Body of pancreas (tissue), 4 donors: ENCODE measurements at places on chromosomes 6 and 20. TPM values are rescaled to one million over a fixed set of nuclear protein-coding genes. Genes with fewer than 3 reads are reported as not detected.

OLIG3 gene
- not detected for total RNA-seq

GRCh38 chr20:62030834-62031434 is 34.7 kb downstream of the TAF4 start:
- peaks cover 51% of the 10 kb centered on the region for H3K4me1 ChIP-seq
- no peak overlapping the region for H3K27ac ChIP-seq
- no peaks in the 10 kb centered on the region for H3K27me3 ChIP-seq
- no peak for DNase-seq
- no peaks in the 10 kb centered on the region for H3K36me3 ChIP-seq

DNA sequence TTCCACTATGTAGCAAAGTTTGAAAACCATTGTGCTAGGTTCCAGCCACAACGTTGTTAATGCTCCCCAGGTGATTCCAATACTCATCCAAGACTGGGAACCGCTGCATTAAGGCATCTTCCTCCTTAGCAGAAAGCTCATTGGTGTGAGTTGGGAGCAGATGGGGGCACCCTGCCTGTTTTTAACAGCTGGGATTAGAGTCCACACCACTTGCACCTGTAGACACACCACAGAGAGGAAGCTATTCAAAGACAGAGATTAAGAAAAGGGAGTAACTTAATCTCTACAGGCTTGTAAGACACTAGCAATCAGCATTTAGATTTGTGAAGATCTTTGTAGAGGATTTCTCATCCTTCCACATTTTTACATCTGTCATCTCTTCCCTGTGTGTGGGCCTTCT is 333.9 kb upstream of the SOX4 start:
- no peaks in the 10 kb centered on the region for H3K4me1 ChIP-seq
- DNase-seq: no peak
- H3K27me3 ChIP-seq: no peaks in the 10 kb centered on the region
- H3K4me3 ChIP-seq: no peak overlapping the region

GRCh38 chr6:137816133-137816579 is 50.9 kb upstream of the TNFAIP3 start:
- H3K27me3 ChIP-seq: no peaks in the 10 kb centered on the region
- H3K4me3 ChIP-seq: no peak overlapping the region
- no peaks in the 10 kb centered on the region for H3K36me3 ChIP-seq
- peak; percentile 20 for DNase-seq
- no peak overlapping the region for H3K27ac ChIP-seq
- H3K4me1 ChIP-seq: peaks cover 3% of the 10 kb centered on the region

GRCh38 chr6:163741743-163742363 is 327.3 kb downstream of the QKI start:
- DNase-seq: no peak
- H3K36me3 ChIP-seq: no peaks in the 10 kb centered on the region
- H3K27me3 ChIP-seq: no peaks in the 10 kb centered on the region

DNA sequence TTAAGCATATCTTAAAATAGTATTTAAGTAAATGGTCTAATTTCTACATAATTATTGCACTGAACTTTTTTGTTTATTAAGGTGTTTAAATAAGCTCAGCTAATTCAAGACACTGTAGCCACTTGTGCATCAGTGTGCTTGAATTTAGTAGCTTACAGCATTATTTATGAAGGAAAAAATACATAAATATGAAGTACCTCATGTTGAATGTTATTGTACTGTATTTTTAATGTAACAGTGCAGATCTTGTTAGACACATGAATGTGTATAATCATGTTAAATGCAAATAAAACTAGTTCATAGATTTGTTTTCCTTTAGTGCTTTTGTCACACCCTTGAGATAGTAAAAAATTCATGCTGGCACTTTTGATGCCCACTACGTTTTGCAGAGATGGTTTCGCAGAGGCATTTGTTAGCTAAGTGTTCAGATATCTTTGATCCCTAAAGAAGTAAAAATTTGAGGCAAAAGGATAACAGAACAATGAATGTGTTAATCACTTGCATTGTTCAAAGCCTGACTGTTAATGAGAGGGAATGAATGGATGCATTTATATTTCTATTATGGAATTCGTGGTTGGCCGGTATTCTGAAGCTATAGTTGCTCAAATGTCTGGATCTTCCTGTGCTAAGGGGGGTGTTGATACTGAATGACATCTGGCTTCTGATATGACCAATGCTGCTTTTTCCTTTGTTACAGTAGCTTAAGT is 8.8 kb downstream of the BTBD3 start:
- DNase-seq: no peak
- no peak overlapping the region for H3K4me3 ChIP-seq
- H3K27me3 ChIP-seq: no peaks in the 10 kb centered on the region
- H3K4me1 ChIP-seq: peaks cover 5% of the 10 kb centered on the region
- no peak overlapping the region for H3K27ac ChIP-seq

ECT2L gene
- not detected for total RNA-seq

GRCh38 chr6:110682460-110682853 is 132.8 kb downstream of the CDK19 start:
- DNase-seq: peak; percentile 68
- H3K36me3 ChIP-seq: no peaks in the 10 kb centered on the region
- H3K4me3 ChIP-seq: no peak overlapping the region
- H3K4me1 ChIP-seq: peaks cover 10% of the 10 kb centered on the region
- H3K27me3 ChIP-seq: no peaks in the 10 kb centered on the region

GRCh38 chr20:58818586-58819285 is 32.0 kb downstream of the GNAS-AS1 start:
- no peaks in the 10 kb centered on the region for H3K4me1 ChIP-seq
- no peaks in the 10 kb centered on the region for H3K27me3 ChIP-seq
- H3K27ac ChIP-seq: no peak overlapping the region
- H3K4me3 ChIP-seq: no peak overlapping the region
- DNase-seq: no peak
- no peaks in the 10 kb centered on the region for H3K36me3 ChIP-seq

GRCh38 chr6:3913077-3913957 is 64.1 kb downstream of the FAM50B start:
- peak overlapping the region; percentile 95 for H3K27ac ChIP-seq
- H3K4me3 ChIP-seq: no peak overlapping the region
- H3K27me3 ChIP-seq: no peaks in the 10 kb centered on the region

KCNK17 gene
- total RNA-seq: 2.3 TPM

KIF13A gene
- total RNA-seq: 17.1 TPM

DNA sequence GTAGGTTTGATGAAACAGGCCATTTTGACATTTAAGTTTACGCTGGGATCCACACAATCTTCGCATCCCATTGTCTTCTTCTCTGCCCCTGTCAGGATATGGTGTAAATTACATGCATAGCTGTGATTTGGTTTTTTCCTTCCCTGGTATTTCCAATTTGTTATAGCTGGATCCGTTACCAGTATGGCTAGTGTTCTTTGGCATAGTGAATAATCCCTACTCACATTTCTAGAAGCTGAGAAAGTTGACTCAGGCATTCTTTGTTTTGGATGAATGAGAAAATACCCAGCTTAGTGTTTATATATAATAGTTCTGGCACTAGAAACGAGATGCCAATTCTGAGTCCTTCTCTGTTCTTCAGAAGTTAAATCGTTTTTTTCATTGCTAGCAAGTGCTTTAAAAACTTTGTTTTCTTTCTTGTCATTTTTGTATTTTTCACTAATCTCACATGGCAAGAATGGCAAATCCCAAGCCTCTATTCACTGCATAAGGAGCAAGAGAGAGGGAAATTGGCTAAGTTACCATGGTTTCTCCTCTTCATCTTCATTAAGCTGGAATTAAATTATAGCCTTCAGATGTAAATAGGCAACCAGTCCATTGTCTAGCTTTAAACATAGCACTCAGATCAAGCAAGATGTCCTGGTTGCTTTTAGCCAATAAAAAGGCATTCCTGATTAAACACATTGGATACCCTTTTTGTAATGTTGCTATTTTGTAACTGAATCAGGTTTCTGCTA is 91.9 kb upstream of the LAMP5 start:
- H3K4me3 ChIP-seq: no peak overlapping the region
- H3K36me3 ChIP-seq: no peaks in the 10 kb centered on the region
- H3K27ac ChIP-seq: no peak overlapping the region
- DNase-seq: no peak

- no peak for DNase-seq
- peaks cover 9% of the 10 kb centered on the region for H3K4me1 ChIP-seq
- no peaks in the 10 kb centered on the region for H3K36me3 ChIP-seq
These were observed 250.8 kb downstream of the SOX4 start for GRCh38 chr6:21844120-21844917.

- no peaks in the 10 kb centered on the region for H3K36me3 ChIP-seq
- H3K27me3 ChIP-seq: no peaks in the 10 kb centered on the region
- no peak overlapping the region for H3K4me3 ChIP-seq
- H3K27ac ChIP-seq: no peak overlapping the region
- no peak for DNase-seq
These were observed 27.8 kb upstream of the RNF144B start for GRCh38 chr6:18359237-18359885.

DNA sequence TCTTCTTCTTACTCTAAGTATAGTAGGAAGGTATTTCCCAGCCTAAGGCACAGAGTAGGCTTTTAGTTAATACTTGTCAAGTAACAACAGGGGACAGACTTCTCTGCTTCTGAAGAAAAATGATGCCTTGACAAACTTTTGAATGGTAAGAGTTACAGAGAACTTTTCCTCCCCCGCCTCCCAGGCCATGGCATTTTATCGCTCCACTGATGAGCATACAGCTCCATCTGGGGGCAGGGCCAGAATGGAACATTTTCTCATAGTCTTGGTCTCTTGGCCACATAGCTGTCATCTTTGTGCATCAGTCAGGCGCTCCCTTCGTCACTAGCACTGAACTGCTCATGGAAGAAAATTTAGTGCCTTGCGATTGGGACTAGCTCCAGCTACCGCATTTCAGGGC is 1066.8 kb upstream of the CITED2 start:
- no peaks in the 10 kb centered on the region for H3K27me3 ChIP-seq
- no peak overlapping the region for H3K4me3 ChIP-seq
- H3K36me3 ChIP-seq: no peaks in the 10 kb centered on the region

DNA sequence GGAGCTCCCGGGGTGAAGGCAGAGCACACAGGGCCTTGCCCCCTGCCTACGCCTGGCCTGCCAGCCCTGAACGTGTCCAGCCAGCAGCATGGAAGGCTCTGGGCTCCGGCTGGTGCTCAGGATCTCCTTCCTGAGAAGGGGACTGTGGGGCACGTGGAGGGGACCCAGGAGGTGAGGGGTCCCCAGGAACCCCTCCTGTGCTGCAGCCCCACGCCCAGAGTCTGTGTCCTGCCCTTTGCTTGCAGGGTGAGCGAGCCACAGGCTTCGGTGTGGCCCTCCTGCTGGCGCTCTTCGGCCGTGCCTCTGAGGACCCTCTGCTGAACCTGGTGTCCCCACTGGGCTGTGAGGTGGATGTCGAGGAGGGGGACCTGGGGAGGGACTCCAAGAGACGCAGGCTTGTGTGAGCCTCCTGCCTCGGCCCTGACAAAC is 22.3 kb downstream of the NPEPL1 start:
- H3K36me3 ChIP-seq: no peaks in the 10 kb centered on the region
- H3K4me1 ChIP-seq: no peaks in the 10 kb centered on the region
- no peaks in the 10 kb centered on the region for H3K27me3 ChIP-seq
- H3K27ac ChIP-seq: no peak overlapping the region
- DNase-seq: no peak
- no peak overlapping the region for H3K4me3 ChIP-seq

TRIM31 gene
- 0.26 TPM for total RNA-seq

- H3K4me3 ChIP-seq: no peak overlapping the region
- DNase-seq: no peak
- no peaks in the 10 kb centered on the region for H3K27me3 ChIP-seq
- no peaks in the 10 kb centered on the region for H3K4me1 ChIP-seq
- no peak overlapping the region for H3K27ac ChIP-seq
- H3K36me3 ChIP-seq: no peaks in the 10 kb centered on the region
These were observed 310.7 kb downstream of the CD83 start for GRCh38 chr6:14428269-14428668.

DNA sequence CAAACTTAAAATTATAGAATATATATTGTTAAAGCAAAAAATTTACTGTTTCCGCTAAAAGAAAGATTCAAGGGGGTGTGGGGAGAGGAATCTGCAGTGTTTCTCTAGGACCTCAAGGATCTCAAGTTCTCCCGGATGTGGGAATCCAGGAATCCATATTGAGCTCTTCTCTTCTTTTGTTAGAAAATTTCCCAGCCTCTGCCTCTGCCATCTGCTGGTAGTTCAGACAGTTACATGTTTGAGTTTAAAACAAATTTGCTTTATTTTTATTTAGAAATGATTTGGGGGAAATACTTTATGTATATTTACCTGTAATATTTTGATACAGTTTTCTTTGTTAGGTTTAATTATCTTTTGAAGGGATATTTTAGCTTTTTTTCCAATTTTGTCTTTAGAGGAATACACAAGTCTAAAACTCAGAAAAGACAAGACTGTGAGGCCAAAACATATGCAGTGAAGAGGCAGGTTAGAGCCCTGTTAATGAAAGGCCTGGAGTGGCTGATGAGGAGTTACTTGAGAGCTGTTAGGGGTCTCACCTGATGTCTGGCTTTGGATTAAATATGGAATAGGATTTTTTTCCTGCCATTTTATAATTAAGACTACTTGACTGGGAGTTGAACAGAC is 268.8 kb downstream of the ARID1B start:
- H3K27ac ChIP-seq: no peak overlapping the region
- H3K4me1 ChIP-seq: no peaks in the 10 kb centered on the region
- no peaks in the 10 kb centered on the region for H3K27me3 ChIP-seq
- H3K4me3 ChIP-seq: no peak overlapping the region
- no peak for DNase-seq
- H3K36me3 ChIP-seq: no peaks in the 10 kb centered on the region

DNA sequence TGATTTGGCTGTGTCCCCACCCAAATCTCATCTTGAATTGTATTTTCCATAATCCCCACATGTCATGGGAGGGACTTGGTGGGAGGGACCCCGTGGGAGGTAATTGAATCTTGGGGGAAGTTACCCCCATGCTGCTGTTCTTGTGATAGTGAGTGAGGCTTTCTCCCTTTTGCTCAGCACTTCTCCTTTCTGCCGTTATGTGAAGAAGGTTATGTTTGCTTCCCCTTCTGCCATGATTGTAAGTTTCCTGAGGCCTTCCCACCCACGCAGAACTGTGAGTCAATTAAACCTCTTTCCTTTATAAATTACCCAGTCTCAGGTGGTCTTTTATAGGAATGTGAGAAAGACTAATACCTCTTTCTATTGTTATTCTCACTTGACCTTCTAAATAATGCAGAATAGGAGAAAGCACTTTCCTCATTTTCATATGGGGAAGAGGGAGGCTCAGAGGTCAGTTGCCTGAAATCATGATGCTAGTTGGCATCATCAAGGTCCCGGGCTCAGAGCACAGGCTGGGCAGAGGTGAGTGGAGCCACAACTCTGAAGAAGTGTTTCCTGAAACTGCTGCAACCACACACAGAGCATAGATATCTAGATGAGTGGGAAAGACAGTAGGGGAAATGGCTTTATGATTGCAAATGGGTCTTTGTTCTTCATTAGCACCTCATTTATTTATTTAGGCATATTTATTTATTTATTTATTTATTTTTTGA is 191.0 kb downstream of the QKI start:
- no peaks in the 10 kb centered on the region for H3K27me3 ChIP-seq
- no peak overlapping the region for H3K27ac ChIP-seq
- no peaks in the 10 kb centered on the region for H3K4me1 ChIP-seq
- H3K4me3 ChIP-seq: no peak overlapping the region
- H3K36me3 ChIP-seq: no peaks in the 10 kb centered on the region

DNA sequence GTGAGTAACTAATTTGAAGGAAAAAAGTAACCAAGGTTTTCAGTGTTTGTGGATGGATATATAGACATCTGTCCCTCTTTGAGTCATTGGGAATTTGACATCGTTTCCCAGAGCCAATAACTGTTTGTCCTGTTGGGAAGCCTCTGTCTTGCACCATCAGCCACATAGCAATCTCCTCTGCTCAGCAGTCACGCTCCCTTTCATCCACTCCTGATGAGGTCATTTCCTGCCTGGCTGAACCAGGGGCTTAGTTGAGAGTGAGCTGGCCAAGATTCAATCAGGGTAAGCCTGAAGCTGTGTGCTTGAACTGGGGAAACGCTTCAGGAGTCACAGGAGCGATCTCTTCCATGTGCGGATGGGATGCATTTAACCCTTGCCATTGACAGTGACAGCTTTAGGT is 121.5 kb upstream of the FOXQ1 start:
- no peak overlapping the region for H3K4me3 ChIP-seq
- H3K27me3 ChIP-seq: no peaks in the 10 kb centered on the region
- DNase-seq: no peak
- no peaks in the 10 kb centered on the region for H3K36me3 ChIP-seq
- no peaks in the 10 kb centered on the region for H3K4me1 ChIP-seq
